ENCODE measurements at places on chromosomes 7 and 10. TPM values are rescaled to one million over a fixed set of nuclear protein-coding genes. Genes with fewer than 3 reads are reported as not detected.

GRCh38 chr7:18575622-18576572 is 80.3 kb downstream of the HDAC9 start:
- DNase-seq, result no peak

DNA sequence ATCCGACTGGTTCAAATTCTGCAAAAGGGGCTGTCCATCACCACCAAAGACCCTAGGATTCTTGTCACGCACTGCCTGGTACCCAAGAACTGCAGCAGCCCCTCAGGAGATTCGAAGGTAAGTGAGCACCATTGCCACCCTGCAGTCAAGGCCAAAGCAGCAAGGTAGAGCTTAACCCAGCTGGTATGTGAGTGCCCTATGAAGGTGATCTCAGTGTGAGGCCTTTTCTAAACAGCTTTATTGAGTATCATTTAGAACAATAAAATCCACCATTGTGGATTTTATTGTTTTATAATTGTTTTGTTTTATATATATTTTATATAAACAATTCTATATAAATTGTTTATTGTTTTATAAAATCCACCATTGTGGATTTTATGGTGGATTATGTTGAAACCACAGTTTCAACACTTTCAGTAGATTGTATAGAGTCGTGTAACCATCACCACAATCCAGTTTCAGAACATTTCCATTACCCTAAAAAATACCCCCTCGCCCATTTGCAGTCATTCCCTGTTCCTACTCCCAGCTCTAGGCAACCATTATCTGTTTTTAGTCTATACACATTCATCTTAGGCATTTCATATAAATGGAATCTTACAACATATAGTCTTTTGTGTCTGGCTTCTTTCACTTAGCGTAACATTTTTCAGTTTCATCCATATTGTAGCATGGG is 20.1 kb upstream of the CALU start:
- no peak for DNase-seq

DNA sequence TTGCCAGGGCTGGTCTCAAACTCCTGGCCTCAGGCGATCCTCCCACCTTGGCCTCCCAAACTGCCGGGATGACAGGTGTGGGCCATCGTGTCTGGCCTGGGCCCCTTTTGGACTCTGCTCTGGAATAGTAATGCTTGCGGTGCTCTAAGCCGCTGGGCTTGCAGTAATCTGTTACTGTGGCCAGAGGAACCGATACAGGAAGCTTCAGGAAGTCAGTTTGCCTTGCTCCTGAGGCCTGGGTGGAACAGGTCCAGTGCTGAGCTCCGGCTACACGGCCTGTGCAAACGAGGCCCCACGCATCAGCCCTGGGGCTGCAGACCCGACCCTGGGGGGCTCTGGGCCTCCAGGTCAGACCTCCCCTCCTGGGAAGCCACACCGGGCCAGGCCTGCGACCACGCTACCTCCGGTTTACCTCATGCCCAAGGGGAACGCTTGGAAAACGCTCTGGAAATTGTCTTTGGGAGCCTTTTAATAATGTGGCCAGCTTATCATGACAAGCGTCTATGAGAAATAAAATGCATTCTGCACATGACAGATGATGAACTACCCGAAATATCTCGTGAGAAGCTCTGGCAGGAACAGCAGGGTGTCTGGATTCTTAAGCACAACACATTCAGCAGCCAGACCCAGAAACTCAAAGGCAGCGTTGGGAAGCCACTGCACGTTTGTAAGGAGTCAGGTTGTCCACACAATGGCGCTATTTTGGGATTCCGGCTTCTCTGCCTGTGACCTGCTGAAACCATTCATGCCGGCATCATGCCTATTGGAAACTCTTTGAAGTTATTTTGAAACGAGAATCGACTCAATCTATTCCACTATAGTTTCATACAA is 10.1 kb upstream of the ADAP1 start:
- no peak for DNase-seq

GRCh38 chr10:28679581-28680357 is 2.4 kb downstream of the BAMBI start:
- DNase-seq, result no peak

GRCh38 chr7:27424749-27425148 is 182.1 kb downstream of the EVX1 start:
- DNase-seq, result no peak

GRCh38 chr10:116721547-116722392 is 20.6 kb downstream of the HSPA12A start:
- DNase-seq, result peak; percentile 92

DNA sequence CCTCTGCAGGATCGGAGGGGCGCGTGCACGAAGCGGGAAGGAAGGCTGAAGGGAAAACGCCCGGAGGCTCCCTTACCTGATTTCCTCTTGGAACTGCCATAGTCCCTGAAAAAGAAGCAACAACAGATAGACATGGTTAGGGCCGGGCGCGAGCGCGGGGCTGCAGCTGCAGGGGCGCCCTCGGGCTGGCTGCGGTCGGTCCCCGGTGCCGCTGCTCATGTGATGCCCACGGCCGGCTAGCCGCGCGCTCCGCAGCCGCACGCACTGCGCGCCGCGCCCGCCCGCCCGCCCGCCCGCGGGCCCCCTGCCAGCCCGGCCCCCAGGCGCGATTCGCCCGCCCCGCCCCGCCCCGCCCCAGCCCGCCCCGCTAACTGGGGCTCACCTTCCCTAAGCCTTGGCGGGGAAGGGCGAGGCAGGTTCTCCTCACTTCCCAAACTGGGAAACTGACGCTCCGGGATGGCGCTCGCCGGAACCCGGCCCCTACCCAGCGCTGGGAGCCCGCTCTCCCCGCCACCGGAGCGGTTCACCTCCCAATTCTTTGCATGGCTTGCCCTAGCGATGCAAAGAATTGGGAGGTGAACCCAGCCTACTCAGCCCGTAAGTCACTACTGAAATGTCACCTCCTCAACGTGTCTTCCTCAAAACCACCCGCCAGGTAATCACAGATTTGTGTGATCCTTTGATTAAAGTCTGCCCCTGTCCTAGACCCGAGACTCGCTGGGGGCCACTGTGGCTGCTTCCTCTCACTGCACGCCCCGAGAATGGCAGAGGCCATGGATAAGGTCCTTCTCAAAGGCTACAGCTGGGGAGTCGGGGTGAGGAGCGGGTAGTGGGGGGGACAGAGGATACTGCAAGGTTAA is 162.2 kb downstream of the SH3PXD2A start:
- peak; percentile 44 for DNase-seq

- no peak for DNase-seq
These were observed 23.7 kb downstream of the TSPAN14 start for GRCh38 chr10:80477813-80478212.

CHRM2 gene
- not detected for total RNA-seq

- DNase-seq, result no peak
These were observed 14.4 kb upstream of the GJC3 start for GRCh38 chr7:99943641-99944496.

EGR2 gene
- 1.6 TPM for total RNA-seq

AFAP1L2 gene
- total RNA-seq, result 24.0 TPM

DNA sequence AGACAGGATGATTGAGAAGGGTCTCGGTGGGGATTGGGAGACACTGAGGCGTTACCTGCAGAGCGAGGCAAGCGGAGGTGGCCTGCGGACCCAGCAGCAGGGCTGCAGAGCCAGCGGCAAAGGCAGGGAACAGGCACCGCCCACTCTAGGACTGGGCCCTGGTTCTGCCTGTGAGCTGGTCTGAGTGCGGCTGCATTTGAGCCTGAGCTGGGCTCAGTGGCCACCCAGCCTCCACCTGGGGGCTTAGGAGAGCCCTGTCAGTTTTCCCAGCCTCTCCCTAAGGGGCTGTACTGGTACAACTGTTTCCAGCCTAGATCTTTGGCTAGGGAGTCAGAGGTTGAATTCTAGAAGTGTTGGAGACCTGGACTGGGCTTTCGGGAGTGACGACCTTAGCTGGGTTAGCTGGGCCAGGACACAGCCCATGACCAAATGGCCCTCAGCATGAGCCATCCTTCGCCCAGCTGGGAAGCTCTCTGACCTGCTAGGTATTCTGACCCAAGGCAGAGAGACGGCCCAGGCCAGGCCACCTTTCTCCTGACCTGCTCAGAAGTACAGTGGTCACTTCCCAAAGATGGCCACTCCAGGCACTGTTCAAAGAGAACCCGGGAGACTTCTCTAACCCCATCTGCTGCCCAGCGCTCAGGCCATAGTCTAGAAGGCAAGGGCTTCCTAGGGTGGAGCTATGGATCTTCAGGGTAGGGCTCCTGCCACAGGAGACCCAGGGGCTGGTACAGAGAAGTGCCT is 64.9 kb downstream of the PAX2 start:
- no peak for DNase-seq

- DNase-seq, result peak; percentile 89
These were observed 40.0 kb upstream of the SORBS1 start for GRCh38 chr10:95601116-95601719.

CFTR gene
- 12.8 TPM for total RNA-seq

DNA sequence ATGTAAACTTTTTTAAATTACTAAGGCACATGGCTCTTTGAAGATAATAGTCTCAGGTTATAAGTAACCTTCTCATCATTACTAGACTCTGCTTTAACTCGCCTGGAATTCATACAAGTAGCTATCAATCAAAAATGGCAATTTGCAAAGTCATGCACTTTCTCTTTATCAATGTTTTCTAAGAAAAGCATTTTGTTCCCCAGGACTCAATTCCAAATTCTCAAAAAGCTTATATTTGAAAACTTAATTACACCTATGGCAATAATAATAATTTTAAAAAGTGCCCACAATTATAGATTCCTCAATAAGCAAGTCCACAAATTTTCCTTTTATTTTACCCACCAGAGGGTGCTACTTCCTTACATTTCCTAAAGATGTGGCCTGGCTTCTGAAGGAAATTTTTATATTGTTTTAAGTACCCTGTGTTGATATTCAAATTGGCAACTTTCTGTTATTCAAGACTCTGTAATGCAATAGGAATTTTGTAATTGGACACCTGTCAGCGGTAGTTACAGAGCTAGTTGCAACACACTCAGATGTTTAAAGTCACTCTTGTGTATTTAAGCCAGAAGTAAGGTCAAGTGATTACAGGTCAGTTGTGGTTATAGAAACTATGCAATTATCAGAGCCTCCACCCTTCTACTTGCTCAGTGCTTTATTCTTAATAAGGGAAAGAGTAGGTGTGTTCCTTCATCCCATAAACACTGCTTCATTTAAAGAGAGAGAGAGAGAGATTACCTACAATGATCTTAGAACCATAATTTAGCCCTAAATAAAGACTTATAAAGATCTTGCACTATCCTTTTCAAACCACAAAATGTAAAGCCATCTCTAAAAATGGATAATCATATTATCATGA is 47.1 kb upstream of the HYAL4 start:
- no peak for DNase-seq

GRCh38 chr7:135672560-135673359 is 10.4 kb downstream of the STMP1 start:
- no peak for DNase-seq

GRCh38 chr10:33326933-33327332 is 7.5 kb downstream of the NRP1 start:
- no peak for DNase-seq

CRPPA gene
- 5.9 TPM for total RNA-seq

DNA sequence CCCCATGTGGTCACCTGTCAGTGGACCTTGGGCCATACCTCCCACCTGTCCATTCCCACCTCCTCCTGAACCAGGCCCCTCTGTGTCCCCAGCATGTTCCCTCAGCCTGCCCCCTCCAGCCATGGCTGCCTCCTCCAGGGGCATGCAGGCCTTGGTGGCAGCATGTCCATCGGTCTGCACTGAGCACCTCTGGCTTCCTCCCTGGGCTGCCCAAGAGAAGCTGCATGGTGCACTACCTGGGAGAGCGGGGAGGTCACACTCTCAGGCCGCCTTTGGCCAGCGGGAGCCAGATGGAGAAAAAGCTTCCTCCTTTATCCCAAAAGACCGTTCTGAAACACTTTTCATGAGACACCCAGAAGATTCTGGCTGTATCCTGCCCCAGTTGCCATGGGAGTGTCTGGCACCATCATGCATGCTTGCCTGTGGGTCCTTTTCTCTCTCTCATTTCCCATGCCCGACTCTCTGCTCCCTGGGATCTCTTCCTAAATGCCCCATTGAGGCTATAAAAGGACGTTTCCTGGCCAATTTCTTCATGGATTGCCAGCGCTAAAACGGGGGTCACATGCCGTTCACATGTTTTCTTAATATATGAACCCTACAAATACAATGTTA is 45.5 kb upstream of the MGMT start:
- no peak for DNase-seq

DNA sequence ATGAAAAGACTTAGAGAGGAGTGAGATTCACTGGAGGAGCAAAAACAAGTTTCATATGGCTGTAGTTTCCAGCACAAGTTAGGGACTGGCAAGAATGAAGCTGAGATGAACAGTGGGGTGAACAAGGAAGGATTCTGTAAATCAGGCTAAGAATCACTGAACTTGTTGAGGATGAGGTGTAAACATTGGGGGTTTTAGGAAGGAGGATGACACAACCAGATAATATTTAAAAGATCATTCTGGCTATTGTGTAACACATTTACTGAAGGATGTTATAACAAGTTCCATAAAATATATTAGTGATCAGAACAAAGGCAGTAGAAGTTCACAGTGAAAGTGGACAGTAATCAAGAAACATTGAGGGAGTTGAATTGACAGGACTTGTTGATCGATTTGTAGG is 68.9 kb downstream of the CD36 start:
- no peak for DNase-seq

DNA sequence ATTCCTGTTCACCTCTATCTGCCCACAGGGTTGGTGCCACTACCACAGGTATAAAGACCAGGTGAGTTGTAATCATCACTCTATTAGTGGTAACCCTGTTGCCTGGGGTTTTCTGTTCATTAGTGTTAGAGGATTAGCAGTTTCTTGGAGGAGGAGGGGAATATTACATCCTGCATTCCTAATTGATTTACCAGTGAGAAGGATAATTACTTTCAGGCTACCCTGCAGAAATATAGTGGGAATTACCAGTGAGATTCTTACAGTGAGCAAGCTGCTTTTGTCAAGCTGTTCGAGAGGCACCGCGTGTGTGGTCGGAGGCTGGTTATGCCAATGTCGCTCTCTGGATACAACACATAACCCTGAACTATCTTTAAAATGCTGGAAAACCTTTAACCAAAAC is 280.7 kb downstream of the SORCS3 start:
- DNase-seq, result no peak

DNA sequence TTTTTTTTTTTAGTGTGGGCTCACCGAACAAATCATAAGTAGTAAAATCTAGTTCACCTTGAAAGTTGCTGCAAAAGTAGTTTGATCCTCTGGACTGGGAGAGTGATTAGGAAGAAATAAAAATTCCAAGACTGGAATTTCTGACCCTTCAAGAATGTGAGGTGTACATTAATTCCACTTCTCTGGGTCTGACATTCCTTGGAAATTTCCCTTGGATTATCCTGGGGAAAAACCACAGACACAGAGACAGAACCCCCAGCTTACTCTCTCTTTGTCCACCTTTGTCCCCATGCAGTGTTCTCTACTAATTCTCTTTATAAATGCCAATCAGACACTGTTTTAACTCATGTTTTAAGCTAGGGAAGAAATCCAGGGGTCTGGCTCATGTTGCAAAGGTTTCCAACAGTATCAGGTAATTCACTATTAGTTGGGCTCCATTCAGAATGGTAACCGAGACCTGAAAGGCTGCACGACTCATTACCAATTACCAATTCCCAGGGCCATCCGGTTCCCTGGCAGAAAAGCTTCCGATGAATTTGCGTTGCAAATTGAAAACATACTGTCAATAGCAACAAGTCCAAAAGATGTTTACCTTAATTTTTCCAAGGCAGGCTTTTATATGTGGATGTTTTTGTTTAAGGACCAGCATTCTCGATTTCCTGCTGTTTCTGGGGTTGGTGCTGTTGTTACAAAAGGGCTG is 86.3 kb downstream of the BAMBI start:
- no peak for DNase-seq

ARPC1B gene
- total RNA-seq, result 216 TPM

GRCh38 chr7:149720372-149721083 is 52.9 kb downstream of the ZNF467 start:
- peak; percentile 24 for DNase-seq
